Activated gamma-delta T cell treated with anti-CD3 and anti-CD28 coated beads, Interleukin-2, amount 50 U/mL, for 16 hours (primary cell): ENCODE measurements at places on chromosomes 7 and 10.
A peak's percentile ranks its signal among the peaks of the same experiment; 100 is the strongest.

DNA sequence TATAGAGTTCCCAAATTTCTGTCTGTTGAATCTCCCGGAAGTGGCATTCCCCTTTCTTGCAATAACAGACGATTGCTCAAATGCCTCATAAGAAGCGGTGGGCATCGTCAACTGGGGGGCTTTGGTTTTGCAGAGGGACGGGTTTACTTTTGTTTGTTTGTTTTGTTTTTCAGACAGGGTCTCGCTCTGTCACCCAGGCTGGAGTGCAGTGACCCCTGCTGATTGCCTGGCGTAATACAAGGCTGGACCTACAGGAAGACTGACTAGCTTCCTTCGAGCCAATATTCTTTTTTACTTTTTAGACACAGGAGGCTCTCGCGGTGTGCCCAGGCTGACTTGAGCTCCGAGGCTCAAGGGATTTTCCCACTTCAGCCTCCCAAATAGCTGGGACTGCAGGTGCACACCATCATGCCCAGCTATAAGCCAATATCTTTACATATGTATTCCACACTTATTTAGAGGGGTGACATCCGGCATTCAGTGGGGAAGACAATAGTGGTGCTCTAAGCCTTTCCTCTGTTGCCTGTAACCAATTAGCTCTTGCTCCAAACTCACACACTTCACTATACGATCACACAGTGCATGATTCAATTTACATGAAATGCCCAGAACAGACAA is 58.1 kb downstream of the FHIP2A start:
- DNase-seq = no peak

- no peak for DNase-seq
Observed at GRCh38 chr10:58651040-58651439, 138.4 kb downstream of the BICC1 start.

DNA sequence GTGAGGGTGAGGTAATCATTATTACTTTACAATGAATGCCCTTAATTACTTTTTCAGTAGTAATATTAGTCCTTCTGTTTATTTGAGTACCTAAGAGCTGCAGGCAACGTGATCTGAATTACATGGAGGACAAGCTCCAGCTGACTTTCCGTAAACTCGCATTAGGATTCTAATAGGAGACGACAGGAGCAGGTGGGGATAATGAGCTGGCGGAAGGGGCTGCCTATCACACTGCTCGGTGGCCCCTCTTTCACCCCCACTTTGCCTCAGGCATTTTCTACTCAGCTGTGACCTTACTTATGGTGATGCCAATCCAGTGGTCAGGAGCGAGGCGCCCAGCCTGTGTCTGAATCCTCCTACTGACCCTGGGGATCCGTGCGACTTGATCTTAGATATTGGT is at the start of gene C7orf33:
Gene C7orf33, plus strand, starts transcription at position 296 of the 400 bp plus-strand sequence. CDS start 160 bp downstream, outside the sequence.
- DNase-seq = no peak

DNA sequence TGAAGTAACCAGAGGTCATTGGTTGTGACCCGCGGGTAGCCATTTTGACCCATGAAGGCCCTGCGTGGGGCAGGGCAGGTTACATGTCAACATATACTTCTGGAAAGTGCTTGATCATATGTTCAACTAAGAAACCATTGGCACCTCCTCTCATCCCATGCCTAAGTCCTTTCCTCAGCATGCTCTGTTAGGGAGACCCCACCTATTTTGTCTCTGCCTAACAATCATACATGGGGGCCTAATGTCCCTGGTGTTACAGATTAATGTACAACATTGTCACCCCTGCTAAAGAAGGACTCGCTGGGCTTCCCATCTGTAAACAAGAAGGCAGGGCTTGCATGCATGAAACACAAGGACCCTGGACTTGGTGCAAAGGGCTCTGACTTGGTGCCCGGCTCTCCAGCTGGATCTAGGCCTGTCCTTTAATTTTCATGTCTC is 133.7 kb upstream of the TNS3 start:
- DNase-seq = no peak

GRCh38 chr7:119483364-119483763 is 789.6 kb upstream of the KCND2 start:
- DNase-seq = no peak

DNA sequence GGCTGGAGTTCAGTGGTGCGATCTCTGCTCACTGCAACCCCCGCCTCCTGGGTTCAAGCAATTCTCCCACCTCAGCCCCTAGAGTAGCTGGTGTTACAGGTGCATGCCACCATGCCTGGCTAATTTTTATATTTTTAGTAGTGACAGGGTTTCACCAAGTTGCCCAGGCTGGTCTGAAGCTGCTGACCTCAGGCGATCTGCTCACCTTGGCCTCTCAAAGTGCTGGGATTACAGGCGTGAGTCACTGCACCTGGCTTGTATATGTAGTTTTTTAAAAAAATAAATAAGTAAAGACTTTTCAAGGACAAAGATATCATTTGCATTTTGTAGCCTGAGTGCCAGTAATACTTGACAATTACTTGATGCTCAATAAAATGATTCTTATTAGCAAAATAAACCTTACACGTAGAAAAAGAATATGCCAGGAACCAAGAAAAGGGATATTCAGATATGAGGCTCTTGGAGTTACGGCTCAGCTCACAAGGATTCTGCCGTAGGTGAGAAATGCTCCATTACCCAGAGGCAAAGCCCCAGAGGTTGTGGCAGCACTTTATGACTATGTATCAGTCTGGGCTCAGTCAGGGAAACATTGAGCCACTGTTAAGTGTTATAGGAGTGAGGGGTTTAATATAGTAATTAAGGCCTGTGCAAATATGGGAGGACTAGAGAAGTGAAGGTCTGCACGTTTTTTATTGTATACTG is 98.5 kb downstream of the TPST1 start:
- DNase-seq = no peak

DNA sequence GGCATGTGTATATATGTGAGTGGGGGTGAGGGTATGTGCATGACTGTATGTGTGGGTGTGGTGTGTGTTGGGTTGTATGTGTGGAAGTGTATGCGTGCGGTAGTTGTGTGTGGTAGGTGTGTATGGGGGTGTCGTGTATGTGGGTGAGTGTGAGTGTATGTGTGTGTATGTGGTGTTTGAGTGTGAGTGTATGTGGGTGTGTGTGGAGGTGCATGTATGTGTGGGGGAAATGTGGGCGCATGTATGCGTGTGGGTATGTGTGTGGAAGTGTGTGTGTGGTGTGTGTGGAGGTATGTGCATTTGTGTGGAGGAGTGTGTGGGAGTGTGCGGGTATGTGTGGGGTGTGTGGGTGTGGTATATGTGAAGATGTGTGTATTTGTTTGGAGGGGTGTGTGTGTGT is 269.5 kb downstream of the GPR158 start:
- DNase-seq = no peak

GRCh38 chr7:31111109-31111451 is 59.0 kb downstream of the ADCYAP1R1 start:
- no peak for DNase-seq

DNA sequence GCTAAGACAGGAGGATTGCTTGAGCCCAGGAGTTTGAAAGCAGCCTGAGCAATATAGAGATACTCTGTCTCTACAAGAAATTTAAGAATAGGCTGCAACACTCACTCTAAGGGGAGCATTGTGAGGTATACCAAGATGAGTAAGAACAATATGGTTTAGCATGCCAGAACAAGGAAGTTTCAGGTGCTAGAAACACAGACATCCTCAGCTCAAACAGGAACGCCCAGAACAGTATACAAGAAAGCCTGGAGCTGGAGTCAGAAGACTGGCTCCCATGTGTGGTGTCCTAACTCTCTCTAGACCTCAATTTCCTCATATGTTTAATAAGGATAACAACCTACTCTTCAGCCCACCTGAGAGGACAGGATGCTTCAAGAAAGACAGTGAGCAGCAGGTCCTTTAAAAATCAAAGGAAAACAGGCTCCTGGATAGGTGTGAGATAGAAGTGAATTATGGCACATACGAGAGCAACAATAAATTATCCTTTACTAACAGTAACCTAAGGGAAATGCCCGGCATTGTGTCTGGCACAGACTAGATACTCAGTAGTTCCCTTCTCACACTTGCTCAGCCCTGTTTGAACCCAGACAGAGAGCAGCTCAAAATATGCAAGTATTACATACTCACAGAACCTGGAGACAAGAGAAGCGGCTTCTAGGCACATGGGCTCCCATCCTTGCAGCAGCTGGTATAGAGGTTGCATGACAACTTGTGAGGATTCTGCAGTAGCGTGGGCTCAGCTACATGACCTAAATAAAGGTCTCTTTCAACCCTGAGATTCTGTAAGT is 45.4 kb downstream of the KAT6B start:
- no peak for DNase-seq

GRCh38 chr7:7051206-7051877 is 131.0 kb upstream of the C1GALT1 start:
- DNase-seq = no peak

- no peak for DNase-seq
Observed at GRCh38 chr10:102675666-102676533, 31.6 kb downstream of the TRIM8 start.

- DNase-seq = peak; percentile 20
Observed at GRCh38 chr7:32892521-32893206, 1.1 kb upstream of the KBTBD2 start.
